SK-MEL-5 (cell line): ENCODE measurements at places on chromosomes 7 and 10. TPM values are rescaled to one million over a fixed set of nuclear protein-coding genes. Genes with fewer than 3 reads are reported as not detected.

DNA sequence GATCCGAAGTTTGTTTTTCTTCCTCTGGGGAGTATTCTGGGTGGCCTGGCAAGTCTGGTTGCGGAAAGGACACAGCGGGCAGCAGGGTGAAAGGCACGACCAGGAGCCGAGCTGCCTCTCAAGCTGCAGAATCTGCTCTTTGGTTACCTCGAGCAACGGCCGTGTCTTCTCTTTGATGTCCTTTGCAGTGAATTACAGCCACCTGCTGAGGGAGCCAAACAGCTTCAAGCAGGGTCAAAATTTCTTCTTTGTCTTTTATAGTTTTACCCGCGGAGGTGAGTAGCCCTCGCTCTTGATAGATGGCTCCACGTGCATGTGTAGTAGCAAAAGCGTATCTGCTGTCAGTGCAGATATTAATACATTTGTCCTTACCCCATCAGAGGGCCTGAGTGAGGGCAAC, 177.3 kb upstream of the MBL2 start:
- DNase-seq: peak; percentile 0

Gene OR6V1
- total RNA-seq: not detected in 2 replicates

GRCh38 chr10:16966991-16967865, 150.0 kb upstream of the RSU1 start:
- no peak for DNase-seq

Gene GPR15LG
- total RNA-seq: not detected in 2 replicates

Gene TAS2R5
- 0.26 and 0.51 TPM in 2 replicates for total RNA-seq

Gene TMEM270
- not detected in 2 replicates for total RNA-seq

DNA sequence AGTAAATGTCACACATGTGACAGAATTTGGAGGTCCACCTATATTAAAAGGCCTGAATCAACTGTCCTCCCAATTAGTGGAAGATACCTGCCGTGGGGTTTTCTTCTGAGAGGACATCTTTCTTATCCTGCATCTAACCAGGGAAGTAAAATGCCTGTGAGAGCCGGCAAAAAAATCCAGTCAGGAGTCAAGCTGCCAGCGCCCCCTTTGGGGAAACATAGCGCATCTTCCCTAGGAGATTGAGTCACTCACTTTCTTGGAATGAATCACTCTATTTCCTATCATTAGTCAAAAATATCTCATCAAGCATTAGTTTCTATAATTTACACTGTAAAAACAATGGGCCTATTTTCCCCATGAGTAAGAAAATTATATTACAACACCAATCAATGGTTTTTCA, 66.4 kb upstream of the ANK3 start:
- peak; percentile 2 for DNase-seq

DNA sequence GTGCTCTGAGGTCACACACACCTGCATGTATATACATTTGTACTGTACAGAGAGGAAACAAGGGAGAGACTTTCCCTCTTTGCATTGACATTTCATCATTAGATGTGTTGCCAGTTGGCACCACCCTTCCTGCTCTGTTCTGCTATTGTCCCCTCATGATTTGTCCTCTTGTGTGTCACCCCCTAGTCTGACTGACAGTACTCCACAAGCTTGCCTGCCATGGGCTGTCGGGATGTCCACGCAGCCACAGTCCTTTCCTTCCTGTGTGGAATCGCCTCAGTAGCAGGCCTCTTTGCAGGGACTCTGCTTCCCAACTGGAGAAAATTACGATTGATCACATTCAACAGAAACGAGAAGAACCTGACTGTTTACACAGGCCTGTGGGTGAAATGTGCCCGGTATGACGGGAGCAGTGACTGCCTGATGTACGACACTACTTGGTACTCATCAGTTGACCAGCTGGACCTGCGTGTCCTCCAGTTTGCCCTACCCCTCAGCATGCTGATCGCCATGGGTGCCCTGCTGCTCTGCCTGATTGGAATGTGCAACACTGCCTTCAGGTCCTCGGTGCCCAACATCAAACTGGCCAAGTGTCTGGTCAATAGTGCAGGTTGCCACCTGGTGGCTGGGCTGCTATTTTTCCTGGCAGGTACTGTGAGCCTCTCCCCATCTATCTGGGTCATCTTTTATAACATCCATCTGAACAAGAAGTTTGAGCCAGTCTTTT, 9.4 kb downstream of the CLDN12 start:
- peak; percentile 76 for DNase-seq

- peak; percentile 53 for DNase-seq
Measured at GRCh38 chr10:24457661-24458318, 248.9 kb downstream of the KIAA1217 start.

- DNase-seq: no peak
Measured at GRCh38 chr7:122767339-122767738, 64.6 kb upstream of the RNF148 start.

DNA sequence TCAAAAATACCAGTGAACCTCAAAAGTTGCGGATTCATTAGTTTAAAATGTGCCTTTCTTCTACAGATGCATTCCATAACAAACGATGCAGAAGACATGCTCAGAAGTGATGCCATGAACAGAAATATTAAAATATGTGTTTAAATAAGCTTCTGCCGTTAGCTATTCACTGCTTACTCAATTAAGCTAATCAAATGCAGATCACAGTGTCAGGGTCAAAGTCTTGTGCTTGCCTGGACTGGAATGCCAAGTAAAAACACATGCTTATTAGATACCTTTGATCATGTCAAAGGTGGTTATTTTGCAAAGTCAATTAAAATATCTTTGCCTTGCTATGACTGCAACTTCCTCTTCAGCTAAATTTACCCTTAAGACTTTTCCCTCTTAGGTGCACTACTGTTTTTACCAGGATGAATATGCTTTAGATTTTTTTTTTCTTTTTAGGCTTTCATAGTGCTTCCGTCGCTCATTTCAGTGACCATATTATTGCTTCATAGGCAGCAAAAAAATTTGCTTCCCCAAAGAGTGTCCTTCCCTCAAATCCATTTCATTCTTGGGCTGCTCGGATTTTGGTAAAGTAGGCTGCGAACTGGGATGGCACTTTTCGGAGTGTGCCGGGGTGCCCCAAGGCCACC, 905 bp downstream of the ASB13 start:
- DNase-seq: no peak

- no peak for DNase-seq
Measured at GRCh38 chr7:101891936-101892640, 74.7 kb downstream of the CUX1 start.

DNA sequence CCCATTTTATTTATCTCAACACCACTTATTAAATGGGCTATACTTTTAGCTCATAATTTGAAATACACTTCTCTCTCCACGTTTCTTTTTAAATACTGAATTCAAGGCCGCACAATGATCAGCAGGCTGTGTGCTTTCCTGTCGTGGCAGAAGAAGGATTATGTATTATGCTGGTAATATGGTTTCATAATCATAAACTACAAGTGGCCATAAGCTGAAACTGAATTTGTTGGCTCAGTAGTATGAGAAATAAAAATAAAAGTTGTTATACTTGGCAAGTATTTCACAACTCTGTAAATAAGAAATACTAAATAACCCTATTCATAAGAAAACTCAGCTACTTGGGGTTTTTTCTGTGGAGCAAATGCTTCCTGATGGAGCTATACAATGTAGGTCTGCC, 313.6 kb downstream of the DOCK4 start:
- DNase-seq: no peak
